ENCODE measurements at places on chromosomes 5 and 9.

DNA sequence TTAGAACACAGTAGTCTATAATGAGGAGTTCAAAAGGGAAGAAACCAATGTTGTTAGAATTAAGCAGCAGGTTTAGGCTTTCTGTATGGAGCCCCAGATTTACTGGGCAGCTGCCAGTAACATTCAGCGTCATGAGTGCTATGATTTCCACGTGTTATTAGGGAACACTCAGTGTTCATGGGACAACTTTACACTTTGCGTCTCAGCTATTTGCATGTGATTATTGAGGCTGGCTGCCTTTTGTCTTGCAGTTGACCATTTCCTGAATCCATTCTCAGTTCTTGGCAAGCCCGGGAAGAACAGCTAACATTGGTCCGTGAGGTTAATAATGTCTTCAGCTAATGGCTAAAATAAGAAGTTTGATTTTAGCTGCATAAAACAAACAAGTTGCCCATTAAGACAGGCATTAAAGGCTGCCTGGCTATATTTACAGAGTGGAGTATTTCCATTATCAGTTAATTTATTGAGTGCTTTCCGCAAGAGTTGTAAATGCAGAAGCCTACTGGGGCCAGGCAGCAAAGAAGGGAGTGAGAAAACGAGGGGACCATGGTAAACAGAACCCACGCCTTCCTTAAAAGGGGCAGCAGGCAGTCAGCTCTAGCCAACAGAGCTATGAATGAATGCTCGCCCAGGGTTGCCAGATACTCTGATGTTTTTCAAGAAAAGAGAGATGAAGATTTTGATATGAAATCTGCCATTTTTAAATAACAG is 120.9 kb downstream of the PIP5K1B start:
- no peak for DNase-seq

- DNase-seq = no peak
Measured at GRCh38 chr5:10857338-10857733, 96.3 kb upstream of the DAP start.

DNA sequence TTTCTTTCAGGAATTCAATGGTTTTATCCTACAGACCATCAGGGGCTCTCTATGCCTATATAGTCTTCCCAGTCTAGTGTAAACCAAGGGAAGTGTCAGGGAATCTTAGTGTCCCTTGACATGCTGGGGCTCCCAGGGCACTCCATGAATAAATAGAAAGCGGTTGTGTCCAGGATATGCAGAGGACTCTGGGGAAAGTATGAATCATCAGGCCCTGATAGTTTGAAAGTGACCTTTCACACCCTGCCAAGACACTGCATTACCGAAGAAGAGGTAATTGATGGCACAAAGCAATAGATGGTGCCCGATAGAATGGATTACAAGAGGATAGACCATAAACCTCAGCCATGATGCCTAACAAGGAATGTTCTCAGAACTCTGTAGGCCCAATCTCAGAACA is 163.3 kb upstream of the DAPK1 start:
- DNase-seq = no peak

DNA sequence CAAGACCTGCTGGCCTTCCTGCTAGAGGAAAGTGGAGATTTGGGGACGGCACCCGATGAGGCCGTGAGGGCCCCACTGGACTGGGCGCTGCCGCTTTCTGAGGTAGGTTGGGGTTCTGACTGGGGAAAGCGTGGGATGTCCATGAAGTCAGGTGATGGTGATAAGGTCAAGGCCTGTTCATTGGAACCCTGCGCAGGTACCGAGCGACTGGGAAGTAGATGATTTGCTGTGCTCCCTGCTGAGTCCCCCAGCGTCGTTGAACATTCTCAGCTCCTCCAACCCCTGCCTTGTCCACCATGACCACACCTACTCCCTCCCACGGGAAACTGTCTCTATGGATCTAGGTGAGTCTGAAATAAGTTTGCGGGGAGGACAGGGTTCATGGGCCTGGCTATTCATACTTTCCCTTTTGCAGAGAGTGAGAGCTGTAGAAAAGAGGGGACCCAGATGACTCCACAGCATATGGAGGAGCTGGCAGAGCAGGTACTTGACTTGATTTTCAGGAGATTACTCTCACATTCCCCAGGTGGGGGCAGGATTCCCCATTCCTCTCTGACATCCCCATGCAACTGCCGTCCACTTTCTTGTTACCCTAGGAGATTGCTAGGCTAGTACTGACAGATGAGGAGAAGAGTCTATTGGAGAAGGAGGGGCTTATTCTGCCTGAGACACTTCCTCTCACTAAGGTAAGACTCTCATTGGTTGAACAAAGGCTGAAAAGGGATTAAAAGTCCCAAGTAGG is 505 bp downstream of the CREB3 start:
- DNase-seq = peak; percentile 62

DNA sequence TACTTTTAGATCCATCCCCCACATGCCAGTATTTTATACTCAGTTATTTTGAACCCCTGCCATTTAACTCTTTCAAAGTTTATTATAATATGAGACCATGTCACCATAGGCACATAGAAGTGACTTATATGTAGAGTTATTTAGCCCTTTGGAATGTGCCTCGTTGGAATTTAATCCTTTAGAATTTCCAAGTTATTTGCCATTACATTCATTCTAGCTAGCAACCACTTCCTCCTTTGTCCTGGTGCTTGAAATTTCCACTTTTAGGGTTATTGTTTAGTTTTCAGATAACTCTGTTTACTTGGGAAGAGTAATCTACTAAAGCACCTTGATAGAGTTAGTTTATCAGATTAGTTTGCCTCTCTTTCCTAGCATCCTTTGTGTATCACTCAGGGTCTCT is 82.8 kb upstream of the TLE1 start:
- no peak for DNase-seq

DNA sequence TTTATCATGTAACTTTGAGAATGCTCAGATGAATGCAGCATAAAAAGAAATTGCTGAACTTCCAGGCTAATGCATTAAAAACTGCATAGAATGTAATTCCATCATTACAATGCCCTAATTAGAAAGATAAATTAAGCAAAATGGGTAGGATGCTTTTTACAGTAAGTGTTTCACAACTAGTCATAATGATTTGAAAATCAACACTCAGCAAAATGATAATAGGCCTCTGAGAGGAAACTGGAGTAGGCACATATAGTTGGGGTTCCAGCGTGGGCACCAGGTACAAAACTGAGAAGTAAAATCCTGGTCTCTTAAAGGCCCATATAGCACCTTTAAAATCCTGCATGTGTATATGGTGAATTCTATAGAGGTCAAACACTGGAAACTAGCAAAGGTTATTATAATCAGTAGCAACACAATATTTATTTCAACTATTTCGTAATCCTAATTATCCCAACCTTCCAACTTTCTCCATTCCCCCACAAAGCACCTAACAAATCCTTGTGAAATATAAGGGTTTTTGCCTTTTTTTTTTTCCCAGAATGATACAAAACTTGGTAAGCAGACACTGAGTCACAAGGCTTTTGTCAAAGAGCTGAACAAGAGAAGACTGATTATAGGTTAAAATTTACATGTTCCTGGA is 108.0 kb upstream of the NR5A1 start:
- DNase-seq = no peak

DNA sequence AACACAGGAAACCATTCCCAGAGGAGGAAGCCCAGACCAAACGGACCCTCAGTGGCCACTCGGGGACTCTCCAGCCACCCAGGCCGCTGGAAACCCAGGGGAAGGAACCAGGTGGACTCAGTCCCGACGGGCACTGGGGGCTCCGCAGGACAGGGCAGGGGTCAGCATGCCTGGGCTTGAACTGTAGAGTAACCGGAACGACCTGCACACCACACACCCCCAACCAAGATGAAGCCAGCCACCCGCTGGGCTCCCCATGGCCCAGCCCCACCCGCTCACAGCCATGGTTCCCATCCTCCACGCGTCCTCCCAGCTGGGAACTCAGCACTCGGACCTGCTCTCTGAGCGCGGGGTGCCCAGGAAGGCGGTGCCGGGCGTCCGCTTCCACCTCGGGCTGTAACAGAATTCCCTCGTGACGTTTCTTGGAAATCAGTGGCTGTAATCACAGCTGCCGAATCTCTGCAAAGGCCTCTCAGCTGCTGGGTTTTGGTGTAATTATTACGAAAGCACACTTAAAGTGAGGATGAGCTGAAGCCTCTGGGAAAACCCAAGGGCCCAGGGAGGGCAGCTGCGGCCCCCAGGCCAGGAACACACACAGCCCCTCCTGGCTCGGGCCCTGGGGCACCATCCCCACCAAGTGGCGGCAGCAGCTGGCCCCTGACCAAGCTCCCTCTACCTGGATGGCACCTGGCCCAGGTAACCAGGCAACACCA is 13.8 kb downstream of the NACC2 start:
- no peak for DNase-seq

- no peak for DNase-seq
Measured at GRCh38 chr9:123267481-123268198, 746 bp downstream of the STRBP start.

Data from DMS 273 treated with DMSO at 0.1 percent for 48 hours (cell line).